ENCODE measurements at places on chromosomes 2 and 18.

GRCh38 chr18:3611313-3612090, 161.5 kb downstream of the TGIF1 start:
- no peak for DNase-seq

- DNase-seq = no peak
These were observed 101.0 kb downstream of the VIT start for GRCh38 chr2:36797324-36798070.

DNA sequence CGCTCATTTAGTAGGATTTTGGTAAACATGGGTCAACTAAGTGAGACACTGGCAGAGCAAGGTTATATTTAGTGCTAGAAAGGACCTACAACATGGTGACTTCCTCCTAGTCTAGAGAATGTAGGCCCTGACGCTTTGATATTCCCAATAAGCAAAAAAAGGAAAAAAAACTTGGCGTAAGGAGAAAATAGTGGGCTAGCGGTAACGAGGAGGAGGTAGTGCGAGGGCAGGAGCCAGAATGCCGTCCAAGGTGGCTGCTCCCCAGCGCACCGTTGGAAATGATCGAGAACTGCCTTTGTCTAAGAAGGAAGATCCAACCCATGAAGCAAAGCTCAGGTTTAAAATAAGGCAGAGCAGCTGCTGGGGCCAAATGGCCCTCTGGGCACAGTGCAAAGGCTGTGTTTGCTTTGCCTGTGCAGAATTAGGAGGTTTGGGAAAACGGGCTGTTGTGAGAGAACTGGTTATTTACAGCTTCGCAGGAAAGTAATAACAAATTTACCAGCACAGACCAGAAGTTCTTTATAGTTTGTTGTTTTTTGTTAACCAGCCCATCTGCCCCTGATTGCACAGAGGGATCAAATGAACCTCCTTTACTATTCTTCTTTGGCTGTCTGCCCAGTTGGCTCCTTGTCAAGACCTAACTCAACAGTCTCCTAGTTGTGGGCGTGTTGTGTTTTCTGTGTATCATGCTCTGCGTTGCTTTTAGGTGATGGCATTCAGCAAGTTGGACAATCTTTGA, 86.6 kb downstream of the ITGB1BP1 start:
- DNase-seq = no peak

DNA sequence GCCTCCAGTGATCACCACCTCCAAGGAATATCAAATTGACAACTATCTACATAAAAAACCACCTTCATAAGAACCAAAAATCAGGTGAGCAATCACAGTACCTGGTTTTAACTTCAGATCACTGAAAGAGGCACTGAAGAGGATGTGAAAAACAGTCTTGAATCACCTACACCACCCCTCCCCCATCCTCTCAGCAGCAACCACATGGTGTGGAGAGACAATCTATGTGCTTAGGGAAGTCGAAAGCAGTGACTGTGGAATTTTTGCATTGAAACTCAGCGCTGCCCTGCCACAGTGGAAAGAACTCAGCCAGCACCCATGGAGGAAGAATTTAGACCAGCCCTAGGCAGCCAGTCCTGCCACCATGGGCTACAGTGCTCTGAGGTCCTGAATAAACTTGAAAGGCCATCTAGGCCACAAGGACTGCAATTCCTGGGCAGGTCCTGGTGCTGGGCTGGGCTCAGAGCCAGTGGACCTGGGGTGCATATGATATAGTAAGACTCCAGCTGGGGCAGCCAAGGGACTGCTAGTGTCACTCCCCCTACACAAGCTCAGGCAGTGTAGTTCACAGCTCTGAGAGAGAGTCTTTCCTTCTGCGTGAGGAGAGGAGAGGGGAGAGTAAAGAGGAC, 75.6 kb downstream of the ATL2 start:
- no peak for DNase-seq

GRCh38 chr2:14903709-14904374, 271.3 kb downstream of the LRATD1 start:
- peak; percentile 73 for DNase-seq

- no peak for DNase-seq
These were observed 108.3 kb upstream of the PPP1CB start for GRCh38 chr2:28643327-28643726.

GRCh38 chr2:42382144-42382543, 21.1 kb upstream of the COX7A2L start:
- no peak for DNase-seq

- DNase-seq = no peak
These were observed 144.0 kb downstream of the LDLRAD4 start for GRCh38 chr18:13362607-13363006.

DNA sequence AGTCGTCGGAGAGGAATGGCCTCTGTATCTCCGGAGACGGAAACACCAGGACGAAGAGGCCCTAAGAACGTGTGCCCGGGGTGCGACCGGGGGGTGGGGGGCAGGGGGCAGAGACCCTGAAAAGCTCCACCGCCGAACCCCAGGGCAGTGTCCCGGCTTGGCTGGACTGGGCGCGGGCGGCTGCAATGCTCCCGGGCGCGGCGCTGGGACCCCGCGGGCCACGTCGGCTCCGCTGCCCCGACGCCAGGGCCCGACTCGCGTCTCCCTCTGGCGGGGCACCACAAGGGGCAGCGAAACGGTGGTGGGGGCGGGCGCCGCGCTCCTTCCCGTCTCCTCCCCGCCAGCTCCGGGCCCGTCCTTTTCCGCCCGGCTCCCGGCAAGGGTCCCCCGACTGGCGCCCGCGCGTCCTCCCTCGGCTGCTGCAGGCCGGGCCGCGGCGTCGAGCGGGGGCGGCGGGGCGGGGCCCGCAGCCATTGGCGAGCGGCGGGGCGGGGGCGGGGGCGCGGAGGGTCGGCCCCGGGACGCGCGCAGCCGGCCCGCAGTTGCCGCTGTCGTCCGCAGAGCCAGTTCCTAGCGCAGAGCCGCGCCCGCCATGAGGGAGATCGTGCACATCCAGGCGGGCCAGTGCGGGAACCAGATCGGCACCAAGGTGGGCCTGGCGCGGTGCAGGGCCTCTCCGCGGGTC, at the start of gene TUBB6:
Gene TUBB6, plus strand, starts transcription at position 541 of the 685 bp plus-strand sequence. Its CDS starts 52 bp downstream, at position 593.
- no peak for DNase-seq

DNA sequence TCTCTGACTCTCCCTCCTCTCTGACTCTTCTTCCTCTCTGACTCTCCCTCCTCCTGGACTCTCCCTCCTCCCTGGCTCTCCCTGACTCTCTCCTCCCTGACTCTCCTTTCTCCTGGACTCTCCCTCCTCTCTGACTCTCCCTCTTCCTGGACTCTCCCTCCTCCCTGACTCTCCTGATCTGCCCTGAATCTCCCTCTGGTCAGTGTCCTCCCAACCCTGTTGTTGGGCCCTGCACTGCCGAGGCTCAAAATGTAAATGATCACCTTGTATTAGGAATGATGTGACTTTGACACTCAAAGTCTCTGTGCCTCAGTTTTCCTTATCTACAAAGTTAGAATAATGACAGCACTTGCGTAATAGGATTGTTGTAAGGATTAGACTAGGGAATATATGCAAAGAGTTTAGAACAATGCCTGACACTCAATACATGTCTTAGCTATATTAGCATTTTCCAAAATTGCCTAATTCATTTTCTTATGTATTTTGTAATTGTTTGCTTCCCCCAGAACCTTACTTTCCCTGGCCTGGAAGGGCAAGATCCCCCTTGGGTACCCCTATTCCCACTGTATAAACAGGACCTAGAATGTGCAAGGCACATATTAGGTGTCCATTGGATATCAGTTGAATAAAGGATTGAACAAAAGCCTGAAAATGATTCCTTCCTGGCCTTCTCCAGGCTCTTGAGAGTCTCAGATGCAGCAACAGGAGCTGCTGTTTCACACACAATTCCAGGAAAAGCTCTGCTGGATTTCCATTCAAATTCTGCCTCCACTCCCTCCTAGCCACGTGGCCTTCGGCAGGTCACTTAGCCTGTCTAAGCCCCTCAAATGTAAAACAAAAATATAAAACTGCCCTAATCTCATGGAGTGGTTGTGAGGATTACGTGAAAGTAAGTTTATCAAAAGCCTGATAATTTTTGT, 170.1 kb downstream of the INHBB start:
- DNase-seq = no peak
